ENCODE measurements at places on chromosomes 7 and 10.
A peak's percentile ranks its signal among the peaks of the same experiment; 100 is the strongest.

GRCh38 chr7:65390588-65390987 lies 16.9 kb downstream of the ZNF92 start:
- no peak for DNase-seq

DNA sequence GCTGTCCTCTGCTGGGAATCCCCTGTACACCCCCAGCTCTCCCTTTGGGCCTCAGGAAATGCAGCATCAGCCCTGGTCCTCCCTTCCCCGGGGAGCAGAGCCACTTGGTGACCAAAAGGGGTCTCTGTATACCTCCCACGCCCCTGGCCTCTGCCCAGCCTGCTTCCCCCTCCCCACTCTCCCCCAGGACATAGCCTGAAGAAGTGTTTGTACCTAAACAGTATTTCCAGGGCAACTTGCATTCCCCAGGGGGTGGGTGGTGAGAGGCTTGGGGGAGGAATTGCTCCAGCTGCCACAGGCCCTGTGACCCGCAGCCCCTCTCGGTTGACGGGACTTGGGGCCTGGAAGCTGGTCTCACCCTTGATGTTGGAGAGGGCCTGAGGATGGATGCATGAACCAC lies 39.3 kb downstream of the TMEM270 start:
- peak; percentile 51 for DNase-seq

- DNase-seq = peak; percentile 68
Observed at GRCh38 chr10:5811387-5811821, 1.8 kb downstream of the GDI2 start.

GRCh38 chr7:128076796-128077271 lies 45.6 kb upstream of the LRRC4 start:
- DNase-seq = no peak

DNA sequence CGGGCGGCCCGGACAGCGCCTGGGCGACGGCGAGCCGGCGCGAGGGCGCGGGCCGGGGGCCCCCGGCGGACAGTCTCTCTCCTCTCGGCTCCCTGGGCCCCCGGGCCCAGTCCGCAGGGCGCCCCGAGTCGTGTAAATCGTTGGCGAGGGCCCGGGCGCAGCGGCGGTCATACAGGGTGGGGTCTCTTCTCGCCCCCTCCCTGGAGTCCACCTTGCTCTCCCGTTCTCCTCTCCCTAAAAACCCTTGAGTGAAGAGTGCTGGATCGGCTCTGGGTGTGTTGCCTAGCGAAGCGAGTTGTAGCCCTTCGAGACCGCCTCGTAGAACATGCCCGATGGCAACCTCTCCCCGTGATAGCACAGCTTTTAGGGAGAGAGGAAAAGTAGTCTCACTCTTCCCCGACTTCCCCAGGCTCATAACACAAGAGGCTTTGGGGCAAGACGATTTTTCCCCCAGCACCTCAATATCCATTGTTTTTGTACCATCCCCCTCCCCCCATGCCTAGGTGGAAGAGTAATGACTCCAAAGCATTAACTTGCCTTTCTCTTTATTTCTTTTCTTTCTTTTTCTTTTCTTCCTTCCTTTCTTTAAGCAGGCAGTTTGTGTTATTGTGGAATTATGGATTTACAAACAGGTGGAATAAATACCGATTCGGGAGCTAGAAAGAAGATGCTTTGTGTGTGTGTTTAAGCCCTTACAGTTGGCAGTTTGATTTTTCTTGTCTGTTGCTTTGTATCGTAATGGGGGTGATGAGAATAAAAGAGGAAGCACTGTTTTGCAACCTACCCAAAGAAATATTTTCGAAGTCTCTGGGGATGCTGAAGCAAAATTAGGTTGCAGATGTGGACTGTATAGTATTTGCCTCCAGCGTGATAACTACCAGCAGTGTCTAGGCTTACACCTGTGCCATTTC lies 822 bp downstream of the SHOC2 start:
- DNase-seq = peak; percentile 63

DNA sequence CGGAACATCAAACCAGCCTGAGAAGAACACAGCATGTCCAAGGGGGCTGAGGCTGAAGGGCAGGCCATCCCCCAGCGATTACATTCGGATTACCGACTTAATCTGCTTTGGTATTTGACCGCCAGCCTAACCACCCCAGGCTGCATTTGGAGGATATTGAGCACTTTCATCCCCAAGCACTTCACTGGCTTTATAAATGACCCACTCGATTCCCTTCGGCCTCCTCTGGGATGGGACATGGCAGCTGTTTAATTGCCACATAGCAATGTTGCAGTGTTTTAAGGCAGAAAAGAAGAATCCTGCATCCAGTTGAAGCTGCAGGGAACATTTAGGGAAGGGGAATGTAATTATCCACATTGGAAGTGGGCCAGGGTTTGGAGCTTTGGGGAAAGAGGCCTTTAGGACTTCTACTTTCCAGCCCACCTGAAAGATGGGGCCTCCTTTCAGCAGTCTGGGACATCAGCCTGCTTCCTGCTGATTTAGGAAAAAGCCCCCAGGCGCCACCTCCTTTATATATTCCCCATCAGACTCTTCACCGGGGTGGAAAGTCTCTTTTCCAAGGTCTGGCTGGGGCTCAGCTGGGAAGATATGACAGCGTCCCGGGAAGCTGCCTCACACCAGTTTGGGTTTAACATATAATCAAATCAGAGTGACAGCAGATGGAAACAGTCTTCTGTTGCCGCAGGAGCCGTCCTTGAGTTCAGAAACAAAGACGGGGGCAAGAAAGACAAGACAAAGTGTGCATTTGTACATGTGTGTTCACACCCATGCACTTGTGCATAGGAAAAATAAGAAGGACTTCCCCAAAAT lies 9.2 kb downstream of the DPCD start:
- no peak for DNase-seq

- DNase-seq = peak; percentile 41
Observed at GRCh38 chr10:125152450-125153368, 7.7 kb downstream of the CTBP2 start.

GRCh38 chr7:22566176-22566575 lies 66.2 kb upstream of the STEAP1B start:
- DNase-seq = no peak

- no peak for DNase-seq
Observed at GRCh38 chr10:133251388-133252222, 13.9 kb downstream of the VENTX start.

DNA sequence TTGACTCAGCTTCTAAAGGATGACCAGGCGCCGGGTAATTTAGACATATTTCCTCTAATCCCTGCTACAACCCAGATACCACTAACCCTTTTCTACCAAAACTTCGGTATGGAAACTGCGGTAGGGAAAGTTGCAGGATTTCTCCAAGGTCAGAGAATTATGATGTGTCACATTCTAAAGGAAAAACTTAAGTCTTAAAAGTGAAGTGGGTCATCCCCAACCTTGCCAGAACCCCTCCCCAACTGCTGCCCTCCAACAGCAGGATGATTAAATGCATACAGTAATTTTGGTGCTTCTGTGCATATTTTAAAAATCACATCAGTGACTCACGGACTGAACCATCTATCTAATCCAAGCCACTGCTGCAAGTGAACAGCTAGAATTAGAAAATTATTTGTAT lies 52.7 kb downstream of the GRB10 start:
- DNase-seq = peak; percentile 80

- no peak for DNase-seq
Observed at GRCh38 chr10:9297580-9297979, 1243.1 kb downstream of the GATA3 start.
